Lower lobe of right lung (tissue), 2 donors: ENCODE measurements at places on chromosomes 3 and 15. TPM values are rescaled to one million over a fixed set of nuclear protein-coding genes. Genes with fewer than 3 reads are reported as not detected.

LRRC49 gene
- total RNA-seq, result 7.3 TPM

KCNAB1 gene
- total RNA-seq, result 4.7 TPM

GREM1 gene
- 3.1 TPM for total RNA-seq

PLS1 gene
- 23.9 TPM for total RNA-seq

GPR87 gene
- total RNA-seq, result 0.24 TPM

UMPS gene
- total RNA-seq, result 27.8 TPM
